Stimulated activated CD8-positive, alpha-beta memory T cell treated with anti-CD3 and anti-CD28 coated beads, Interleukin-15, amount 100 ng/mL, for 24 hours (primary cell): ENCODE measurements at places on chromosomes 4 and X.

GRCh38 chr4:67035501-67035900 is 509.8 kb downstream of the CENPC start:
- no peak for DNase-seq

DNA sequence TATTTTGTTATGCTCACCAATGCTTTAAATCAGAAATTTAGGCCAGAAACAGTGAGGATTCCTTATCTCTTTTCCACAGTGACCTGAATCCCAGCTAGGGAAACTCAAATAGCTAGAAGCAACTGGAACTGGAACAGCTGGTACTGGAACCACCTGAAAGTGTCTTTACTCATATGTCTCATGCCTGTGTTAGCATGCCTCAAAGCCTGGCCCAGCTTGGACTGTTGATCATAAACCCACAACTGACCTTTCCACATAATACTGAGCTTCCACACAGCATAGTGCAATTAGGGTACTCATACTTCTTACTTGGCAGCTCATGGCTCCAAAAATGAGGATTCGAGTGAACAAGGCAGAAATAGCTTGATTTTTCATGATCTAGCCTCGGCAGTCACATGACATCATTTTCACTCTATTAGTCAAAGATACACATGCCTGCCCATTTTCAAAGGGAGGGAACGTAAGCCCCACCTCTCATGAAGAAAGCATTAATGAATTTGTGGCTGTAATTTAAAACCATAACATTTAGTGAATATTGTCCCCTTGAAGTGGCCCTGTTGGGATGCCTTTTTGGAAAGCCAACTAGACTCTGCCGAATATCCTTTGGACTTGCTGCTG is 80.8 kb upstream of the ACSL1 start:
- no peak for DNase-seq

DNA sequence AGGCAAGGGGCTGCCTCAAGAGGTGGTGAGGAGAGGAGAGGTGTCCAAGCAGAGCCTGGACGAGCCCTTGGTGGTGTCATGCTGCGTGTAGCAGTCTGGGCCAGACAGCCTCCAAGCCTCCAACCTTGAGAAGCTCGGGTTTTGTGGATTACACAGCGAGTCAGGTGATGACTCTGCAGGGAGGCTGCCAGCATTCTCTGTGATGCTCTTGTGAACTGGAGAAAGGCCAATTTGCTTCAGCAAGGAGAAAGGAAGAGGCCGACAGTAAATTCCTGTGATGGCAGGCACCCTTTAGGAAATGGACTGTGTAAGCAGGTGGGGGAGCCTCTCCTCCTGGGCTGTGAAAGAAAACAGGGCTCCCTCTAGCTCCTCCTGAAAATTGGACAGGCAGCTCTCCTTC is 36.0 kb upstream of the CD99L2 start:
- no peak for DNase-seq

GRCh38 chr4:182555997-182556418 is 312.8 kb downstream of the TENM3 start:
- DNase-seq: no peak

- no peak for DNase-seq
Observed at GRCh38 chr4:85496126-85496849, 21.3 kb downstream of the ARHGAP24 start.

- peak; percentile 9 for DNase-seq
Observed at GRCh38 chrX:19382555-19383145, 38.9 kb downstream of the PDHA1 start.

DNA sequence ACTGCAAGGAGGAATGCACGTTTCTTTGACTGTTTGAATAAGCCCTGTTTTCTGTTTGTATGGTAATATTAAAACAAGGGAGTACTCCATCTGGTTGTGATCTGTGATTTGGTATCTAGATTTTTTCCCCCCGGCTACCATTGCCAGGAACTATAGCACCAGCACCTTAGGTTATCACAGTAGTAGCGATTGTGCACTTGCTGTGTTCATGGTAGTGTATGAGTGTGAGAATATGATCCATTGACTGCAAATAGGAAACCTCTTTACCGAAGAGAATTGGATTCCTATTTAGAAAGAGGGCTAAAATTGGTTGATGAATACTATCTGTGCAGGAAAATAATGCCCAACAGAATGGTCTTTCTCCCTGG is 69.9 kb downstream of the LARP7 start:
- no peak for DNase-seq

GRCh38 chr4:114921790-114922591 is 191.4 kb downstream of the NDST4 start:
- no peak for DNase-seq

GRCh38 chr4:174517502-174518445 is 4.5 kb downstream of the HPGD start:
- DNase-seq: no peak

GRCh38 chr4:186765138-186765537 is 41.5 kb upstream of the FAT1 start:
- DNase-seq: no peak

GRCh38 chrX:154714925-154715324 is 36.0 kb downstream of the GAB3 start:
- DNase-seq: no peak

DNA sequence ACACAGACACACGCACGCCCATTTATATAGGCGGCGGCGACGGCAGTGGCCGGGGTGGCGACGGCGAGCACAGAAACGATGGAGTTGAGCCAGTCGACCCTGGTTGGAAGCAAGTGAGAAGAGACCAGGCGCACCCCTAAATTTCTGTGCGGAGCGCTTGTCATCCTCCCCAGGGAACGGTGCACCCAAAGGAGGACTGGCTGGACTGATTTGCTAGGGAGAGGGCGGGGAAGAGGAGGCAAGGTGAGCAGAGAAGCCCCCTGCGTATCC is 302 bp downstream of the NHS start:
- DNase-seq: no peak

DNA sequence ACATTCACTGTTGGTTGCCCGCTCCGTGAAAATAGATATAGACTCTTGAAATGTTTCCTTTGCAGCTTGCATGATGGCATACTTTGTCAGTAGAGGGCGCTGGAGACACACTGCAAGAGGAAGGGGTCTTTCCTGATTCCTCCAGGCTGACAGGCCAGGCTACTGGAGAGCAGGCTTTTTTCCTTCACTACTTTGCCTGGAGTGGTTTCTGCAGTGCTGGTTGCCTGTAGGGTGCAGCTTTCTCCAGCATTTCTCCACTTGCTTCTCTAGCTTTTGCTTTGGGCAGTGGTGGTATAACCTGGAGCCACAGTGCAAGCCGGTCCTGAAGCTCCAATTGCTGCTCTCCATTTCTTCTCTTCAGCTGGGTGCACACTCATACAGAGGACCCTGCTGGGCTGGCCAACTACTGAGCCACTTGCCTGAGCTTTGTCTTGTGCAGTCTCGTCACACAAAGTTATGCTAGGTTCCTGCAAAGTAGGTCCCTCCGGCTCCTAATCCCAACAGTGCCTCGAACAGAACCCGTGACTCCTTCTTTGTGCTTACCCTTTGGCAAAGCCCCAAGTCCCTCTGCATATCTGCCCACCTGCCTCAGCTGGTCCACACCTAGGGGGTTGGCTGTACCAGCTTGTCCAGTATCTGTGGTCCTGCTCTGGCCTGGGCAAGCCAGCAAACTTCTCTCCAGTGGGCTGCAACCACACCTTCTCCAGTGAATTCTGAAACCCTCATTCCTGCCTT is 46.3 kb downstream of the RASSF6 start:
- no peak for DNase-seq

DNA sequence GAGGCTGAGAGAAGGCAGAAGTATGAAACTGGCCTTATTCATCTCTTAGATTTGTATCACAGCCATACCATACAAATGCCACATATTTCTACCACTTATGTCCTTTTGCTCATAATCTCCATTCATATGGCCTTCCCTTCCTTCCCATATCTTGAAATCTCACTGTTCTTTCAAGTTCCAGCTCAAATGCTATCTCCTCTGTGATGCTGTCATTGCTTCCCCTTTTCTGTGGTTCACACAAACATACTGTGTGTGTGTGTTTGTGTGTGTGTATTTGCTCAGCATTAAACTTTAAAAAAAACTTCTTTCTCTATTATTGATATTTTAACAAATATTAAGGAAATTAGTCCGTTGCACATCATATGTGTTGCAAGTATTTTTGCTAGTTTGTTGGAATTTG is 26.7 kb downstream of the PHKA1 start:
- DNase-seq: no peak

GRCh38 chr4:162891788-162892707 is 274.6 kb downstream of the NAF1 start:
- DNase-seq: no peak

- DNase-seq: no peak
Observed at GRCh38 chr4:58144721-58145120, 1034.5 kb upstream of the IGFBP7 start.

- no peak for DNase-seq
Observed at GRCh38 chrX:25277574-25277973, 261.8 kb upstream of the ARX start.

GRCh38 chr4:129109965-129110824 is 14.2 kb downstream of the C4orf33 start:
- no peak for DNase-seq

DNA sequence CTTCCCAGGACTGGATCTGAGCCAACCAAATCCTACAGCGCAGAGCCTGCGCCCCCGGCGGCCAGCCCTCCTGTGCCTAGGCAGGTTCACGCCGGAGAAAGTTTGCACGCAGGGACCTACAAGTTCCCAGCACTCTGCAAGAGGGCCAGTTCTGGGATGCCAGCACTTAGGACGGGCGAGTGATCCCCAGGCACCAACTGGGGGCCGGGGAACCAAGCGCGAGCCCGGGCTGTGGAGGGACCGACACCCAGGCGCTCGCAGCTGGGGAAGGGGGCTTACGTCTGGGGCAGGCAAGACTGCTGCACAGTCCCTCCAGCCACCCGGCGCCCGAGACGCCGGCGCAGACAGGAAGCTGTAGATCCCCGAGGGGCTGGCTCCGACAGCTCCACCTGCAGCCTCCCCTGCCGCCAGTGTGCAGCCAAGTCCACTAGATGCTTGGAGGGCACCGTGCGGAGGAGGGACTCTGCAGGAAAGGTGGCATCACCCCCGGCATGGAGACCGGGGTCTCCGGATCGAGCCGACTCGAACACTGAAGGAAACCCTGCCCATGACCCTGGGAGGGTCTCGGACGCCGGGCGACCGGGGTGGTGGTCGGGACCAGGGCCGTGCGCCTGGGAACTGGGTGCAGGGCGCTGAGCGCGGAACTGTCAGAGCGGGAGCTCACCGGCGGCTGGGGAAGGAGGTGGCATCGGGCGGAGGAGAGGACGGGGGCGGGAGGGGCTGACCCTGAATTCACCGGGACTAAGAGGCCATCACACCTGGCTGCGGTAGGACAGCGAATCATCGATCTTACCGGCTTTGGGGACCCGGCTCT is 566 bp downstream of the CORIN start:
- peak; percentile 5 for DNase-seq

DNA sequence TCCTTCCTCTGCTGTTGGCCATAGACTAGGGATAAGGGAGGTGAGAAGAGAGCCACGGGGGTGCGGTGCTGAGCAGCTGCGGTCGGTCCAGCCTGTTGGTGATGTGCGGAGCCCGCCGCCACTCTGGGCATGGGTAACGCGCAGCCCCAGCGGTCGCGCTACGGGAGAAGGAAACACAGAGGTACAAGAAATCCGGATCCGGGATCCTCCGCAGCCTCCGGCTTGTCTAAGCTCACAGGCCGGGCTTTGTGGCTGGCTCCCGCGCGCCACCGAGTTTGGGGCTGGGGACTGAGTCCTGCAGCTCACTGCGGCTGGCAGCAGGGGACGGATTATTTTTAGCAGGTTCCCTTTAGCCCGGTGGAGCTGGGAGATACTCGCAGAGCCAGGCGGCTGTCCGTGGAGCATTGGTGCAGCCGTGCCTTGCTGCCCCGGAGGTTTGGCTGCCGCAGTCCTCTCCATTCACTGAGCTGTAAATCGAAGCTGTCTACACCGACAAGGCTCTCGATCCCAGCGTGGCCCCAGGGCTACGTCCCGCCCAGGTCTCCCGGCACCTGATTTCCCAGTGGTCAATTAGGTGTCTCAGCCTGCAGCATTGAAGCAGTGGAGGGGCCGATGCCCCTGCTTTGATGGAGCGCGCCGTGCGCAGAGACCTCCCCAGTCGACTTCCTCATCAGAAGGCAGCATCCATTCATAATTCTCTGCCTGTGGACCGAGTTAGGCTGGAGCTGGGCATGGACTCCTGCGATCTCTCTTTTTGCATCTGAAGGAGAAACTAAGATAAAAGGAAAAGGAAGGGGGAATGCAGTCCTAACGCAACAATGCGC is 81.9 kb upstream of the SCML1 start:
- DNase-seq: no peak

DNA sequence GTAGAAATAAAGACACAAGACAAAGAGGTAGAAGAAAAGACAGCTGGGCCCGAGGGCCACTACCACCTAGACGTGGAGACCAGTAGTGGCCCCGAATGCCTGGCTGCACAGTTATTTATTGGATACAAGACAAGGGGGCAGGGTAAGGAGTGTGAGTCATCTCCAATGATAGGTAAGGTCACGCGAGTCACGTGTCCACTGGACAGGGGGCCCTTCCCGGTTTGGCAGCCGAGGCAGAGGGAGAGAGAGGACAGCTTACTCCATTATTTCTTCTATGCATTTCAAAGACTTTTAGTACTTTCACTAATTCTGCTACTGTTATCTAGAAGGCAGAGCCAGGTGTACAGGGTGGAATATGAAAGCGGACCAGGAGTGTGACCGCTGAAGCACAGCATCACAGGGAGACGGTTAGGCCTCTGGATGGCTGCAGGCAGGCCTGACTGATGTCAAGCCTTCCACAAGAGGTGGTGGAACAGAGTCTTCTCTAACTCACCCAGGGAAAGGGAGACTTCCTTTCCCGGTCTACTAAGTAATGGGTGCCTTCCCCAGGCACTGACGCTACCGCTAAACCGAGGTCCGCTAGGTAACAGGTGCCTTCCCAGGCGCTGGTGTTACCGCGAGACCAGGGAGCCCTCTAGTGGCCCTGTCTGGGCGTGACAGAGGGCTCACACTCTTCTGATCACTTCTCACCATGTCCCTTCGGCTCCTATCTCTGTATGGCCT is 44.9 kb downstream of the ZBTB49 start:
- DNase-seq: peak; percentile 24

DNA sequence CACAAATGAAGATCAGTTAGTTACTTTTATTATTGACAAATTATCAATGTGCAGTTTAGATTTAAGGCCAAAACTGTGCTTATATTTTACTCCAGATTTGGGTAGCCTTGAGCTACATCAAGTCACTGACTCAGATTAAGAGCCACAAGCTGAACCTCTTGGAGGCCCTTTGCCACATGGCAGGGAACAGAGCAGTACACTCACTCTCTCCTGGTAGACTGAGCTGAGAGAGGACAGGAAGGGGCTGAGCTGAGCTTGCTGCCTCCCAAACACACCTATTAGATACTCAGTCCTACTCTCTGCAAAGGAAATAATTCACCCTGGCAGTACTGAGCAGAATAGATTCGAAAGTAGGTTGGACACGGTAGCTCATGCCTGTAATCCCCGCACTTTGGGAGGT is 7.8 kb downstream of the STAP1 start:
- DNase-seq: no peak

DNA sequence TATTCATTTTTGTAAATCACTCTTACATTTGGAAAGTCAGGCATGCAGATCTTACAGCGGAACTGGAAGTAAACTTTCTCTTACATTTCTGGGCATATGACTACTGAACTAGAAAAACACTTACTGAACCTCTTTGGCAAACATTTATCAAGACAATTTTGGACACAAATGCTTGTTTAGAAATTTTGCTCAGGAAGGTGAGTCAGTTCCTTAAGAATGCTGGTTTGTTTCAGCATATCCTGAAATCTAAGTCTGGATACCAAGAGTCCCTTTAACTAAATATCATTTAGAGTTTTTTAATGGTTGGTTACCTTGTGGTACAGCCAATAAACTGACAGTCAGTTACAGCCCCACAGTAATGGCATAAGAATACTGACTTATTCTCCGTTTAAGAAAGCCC is 15.0 kb downstream of the SHISA3 start:
- no peak for DNase-seq

- DNase-seq: no peak
Observed at GRCh38 chr4:13268703-13269102, 215.4 kb downstream of the RAB28 start.
